Immature natural killer cell (primary cell): ENCODE measurements at places on chromosomes 2 and 18. TPM values are rescaled to one million over a fixed set of nuclear protein-coding genes. Genes with fewer than 3 reads are reported as not detected.

GRCh38 chr2:80351231-80351630, 46.7 kb upstream of the LRRTM1 start:
- DNase-seq = no peak
- H3K4me1 ChIP-seq = no peaks in the 10 kb centered on the region
- no peaks in the 10 kb centered on the region for H3K36me3 ChIP-seq

GRCh38 chr2:241317391-241317790, 1.7 kb downstream of the SEPTIN2 start:
- peaks cover 15% of the 10 kb centered on the region for H3K27me3 ChIP-seq
- no peaks in the 10 kb centered on the region for H3K36me3 ChIP-seq
- peaks cover 74% of the 10 kb centered on the region for H3K4me1 ChIP-seq
- no peak for DNase-seq

DNA sequence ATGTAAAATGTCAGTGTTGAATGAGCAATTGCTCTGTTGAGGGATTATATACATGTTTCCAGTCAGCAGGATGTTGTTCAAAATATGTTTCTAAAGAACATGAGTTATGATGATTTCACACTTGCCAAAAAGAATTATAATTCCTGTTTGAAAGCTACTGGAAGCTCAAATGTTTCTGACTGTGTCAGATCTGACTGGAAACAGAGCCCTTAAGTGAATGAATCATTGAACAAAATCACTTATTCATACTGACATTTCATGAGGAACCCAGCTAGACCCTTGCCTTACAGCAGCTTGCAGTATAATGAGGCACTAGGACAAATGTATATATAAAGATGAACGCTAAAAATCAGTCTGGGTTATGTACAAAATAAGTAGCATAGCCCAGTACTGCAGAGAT, 35.4 kb upstream of the ITGAV start:
- H3K4me1 ChIP-seq = no peaks in the 10 kb centered on the region
- H3K36me3 ChIP-seq = no peaks in the 10 kb centered on the region
- no peak overlapping the region for H3K27ac ChIP-seq
- peaks cover 2% of the 10 kb centered on the region for H3K27me3 ChIP-seq
- H3K4me3 ChIP-seq = no peak overlapping the region

Gene NTSR2
- not detected for polyA plus RNA-seq

DNA sequence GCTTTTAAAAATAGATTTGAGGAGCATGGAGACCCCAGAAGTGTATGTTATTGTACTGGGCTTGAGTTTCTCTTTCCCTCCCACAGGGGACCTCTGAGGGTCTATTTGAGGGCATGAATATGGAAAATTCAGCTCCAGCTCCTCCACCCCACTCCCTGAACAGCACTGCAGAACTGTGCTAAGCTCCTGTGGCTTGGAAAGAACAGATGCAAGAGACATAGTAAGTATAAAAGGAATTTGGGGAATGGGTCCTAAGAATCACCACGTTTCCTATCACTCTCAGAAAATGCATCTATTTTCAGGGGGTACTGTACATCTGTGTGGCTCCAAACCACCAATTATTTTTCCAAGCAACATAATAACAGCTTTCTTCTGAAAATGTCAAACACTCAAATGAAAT, 416.1 kb downstream of the ZNF521 start:
- H3K4me1 ChIP-seq = no peaks in the 10 kb centered on the region
- DNase-seq = no peak

Gene ANTXR1
- polyA plus RNA-seq = not detected

- DNase-seq = no peak
- H3K4me3 ChIP-seq = no peak overlapping the region
- H3K27ac ChIP-seq = no peak overlapping the region
- H3K36me3 ChIP-seq = peaks cover 4% of the 10 kb centered on the region
- H3K27me3 ChIP-seq = no peaks in the 10 kb centered on the region
- no peaks in the 10 kb centered on the region for H3K4me1 ChIP-seq
Observed at GRCh38 chr2:92073815-92074548, 2797.2 kb upstream of the TEKT4 start.

DNA sequence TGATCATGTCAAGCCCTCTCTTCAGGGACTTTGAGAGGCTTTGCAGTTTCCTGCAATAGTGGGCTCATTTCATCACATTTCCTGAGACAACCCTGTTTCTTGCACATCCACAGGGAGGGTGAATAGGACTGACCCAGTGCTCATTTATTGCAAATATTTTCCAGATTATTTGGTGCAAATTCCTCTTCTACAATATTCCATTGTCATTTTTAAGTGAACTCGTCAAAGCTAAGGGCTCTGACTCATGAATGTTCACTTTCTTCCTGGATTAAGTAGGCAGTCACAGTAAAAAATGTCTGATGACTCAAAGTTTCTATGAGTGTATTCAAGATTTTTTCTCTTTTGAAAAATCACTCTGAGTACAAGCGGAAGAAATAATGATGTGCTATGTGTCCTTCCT, 225.5 kb upstream of the GALNT5 start:
- H3K4me1 ChIP-seq = no peaks in the 10 kb centered on the region
- no peak overlapping the region for H3K4me3 ChIP-seq
- H3K27ac ChIP-seq = no peak overlapping the region
- DNase-seq = no peak

Gene GKN2
- not detected for polyA plus RNA-seq

Gene PRKAG3
- not detected for polyA plus RNA-seq

Gene ANKRD30B
- polyA plus RNA-seq = not detected

Gene RGPD3
- polyA plus RNA-seq = not detected

GRCh38 chr2:186919296-186919695, 70.3 kb upstream of the ZSWIM2 start:
- no peaks in the 10 kb centered on the region for H3K27me3 ChIP-seq
- H3K36me3 ChIP-seq = no peaks in the 10 kb centered on the region
- no peaks in the 10 kb centered on the region for H3K4me1 ChIP-seq
- no peak for DNase-seq

DNA sequence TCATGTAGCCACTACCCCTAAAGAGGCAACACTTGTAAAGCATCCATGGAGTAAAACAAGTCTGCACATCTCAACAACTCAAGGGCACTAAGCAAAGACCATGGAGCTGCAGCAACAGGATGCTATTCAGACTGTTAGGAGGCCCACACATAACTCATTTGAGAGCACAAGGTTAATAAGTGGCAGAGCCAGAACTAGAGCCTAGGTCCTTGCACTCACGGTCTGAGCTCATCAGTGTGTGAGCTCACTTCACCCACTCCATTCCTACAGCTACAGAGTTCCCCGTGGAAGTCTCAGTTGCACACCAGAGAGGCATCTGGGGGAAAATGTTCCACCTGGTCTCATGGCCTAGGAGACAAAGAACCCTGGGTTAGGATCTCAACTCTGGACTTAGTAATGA, 35.0 kb downstream of the TTC32 start:
- H3K4me3 ChIP-seq = no peak overlapping the region
- no peak overlapping the region for H3K27ac ChIP-seq

GRCh38 chr2:100929147-100929546, 72.9 kb upstream of the RPL31 start:
- no peaks in the 10 kb centered on the region for H3K36me3 ChIP-seq
- no peaks in the 10 kb centered on the region for H3K4me1 ChIP-seq
- no peak overlapping the region for H3K4me3 ChIP-seq
- no peak overlapping the region for H3K27ac ChIP-seq

DNA sequence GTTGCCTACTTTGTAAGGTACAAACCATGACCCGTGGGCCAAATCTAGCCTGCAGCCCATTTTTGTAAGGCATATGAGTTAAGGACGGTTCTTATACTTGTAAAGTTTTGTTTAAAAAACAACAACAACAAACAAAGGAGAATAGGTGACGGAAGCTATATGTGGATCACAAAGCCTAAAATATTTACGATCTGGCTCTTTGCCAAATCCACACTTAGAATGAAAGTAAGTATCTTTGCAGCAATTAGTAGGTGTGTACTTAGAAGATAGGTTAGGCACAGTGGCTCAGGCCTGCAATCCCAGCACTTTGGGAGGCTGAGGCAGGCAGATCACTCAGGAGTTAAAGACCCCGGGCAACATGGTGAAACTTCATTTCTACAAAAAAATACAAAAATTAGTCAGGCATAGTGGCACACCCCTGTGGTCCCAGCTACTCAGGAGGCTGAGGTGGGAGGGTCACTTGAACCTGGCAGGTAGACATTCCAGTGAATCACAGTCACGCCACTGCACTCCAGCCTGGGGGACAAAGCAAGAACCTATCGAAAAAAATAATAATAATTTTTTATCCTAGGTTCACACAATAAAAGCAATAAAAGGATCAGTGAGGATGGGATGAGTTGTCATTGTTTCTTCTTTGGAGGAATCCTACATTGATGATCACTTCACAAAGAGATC, 57.8 kb upstream of the CTAGE1 start:
- H3K27me3 ChIP-seq = peaks cover 5% of the 10 kb centered on the region
- peaks cover 4% of the 10 kb centered on the region for H3K36me3 ChIP-seq
- no peak overlapping the region for H3K27ac ChIP-seq
- no peak for DNase-seq
- H3K4me1 ChIP-seq = no peaks in the 10 kb centered on the region

DNA sequence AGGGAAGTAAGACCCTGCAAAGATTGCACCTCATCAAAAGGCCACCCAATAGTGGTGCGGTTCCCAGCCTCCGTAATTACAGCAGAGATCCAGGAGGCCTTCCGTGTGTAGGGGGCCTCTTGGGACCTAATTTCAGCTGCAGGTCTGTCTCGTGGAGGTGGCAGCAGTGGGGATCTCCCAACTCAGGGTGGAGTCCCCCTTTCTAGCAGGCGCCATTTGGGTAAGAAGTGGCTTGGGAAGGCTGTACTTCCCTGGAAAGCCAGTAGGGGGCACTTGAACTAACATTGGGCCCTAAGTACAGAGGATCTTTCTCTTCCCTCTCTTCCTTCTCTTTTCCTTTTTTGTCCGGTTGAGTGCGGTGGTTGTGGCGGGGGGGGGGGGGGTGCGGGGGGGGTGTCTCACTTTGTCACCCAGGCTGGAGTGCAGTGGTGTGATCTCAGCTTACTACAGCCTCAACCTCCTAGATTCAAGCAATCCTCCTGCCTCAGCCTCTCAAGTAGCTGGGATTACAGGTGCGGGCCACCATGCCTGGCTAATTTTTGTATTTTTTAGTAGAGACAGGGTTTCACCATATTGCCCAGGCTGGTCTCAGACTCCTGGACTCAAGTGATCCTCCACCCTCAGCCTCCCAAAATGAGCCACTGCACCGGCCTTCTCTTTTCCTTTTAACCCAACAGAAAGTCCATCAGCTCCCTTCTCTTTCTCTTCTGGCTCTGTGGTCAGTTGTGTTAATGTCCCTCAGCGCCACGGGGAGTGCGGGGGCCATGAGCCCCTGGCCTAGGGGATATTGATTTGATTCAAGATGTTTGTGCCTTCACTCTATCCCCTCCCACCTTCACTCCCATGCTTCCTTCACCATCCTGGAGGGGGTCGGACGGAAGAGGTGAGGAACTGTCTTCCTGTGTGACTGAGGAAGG, 32.0 kb downstream of the CENPO start:
- peak overlapping the region; percentile 61 for H3K27ac ChIP-seq
- H3K4me3 ChIP-seq = no peak overlapping the region
- H3K36me3 ChIP-seq = no peaks in the 10 kb centered on the region
- H3K4me1 ChIP-seq = peaks cover 19% of the 10 kb centered on the region

Gene SPIRE1
- polyA plus RNA-seq = 2.1 TPM
